ENCODE measurements at places on chromosomes 13 and 19. TPM values are rescaled to one million over a fixed set of nuclear protein-coding genes. Genes with fewer than 3 reads are reported as not detected.
A peak's percentile ranks its signal among the peaks of the same experiment; 100 is the strongest.

GRCh38 chr19:55407800-55408532 lies 378 bp upstream of the UBE2S start:
- peaks cover 4% of the 10 kb centered on the region for H3K27me3 ChIP-seq
- H3K4me1 ChIP-seq = peaks cover 23% of the 10 kb centered on the region
- H3K36me3 ChIP-seq = peaks cover 17% of the 10 kb centered on the region
- peak overlapping the region; percentile 98 for H3K27ac ChIP-seq
- peak; percentile 99 for DNase-seq

DNA sequence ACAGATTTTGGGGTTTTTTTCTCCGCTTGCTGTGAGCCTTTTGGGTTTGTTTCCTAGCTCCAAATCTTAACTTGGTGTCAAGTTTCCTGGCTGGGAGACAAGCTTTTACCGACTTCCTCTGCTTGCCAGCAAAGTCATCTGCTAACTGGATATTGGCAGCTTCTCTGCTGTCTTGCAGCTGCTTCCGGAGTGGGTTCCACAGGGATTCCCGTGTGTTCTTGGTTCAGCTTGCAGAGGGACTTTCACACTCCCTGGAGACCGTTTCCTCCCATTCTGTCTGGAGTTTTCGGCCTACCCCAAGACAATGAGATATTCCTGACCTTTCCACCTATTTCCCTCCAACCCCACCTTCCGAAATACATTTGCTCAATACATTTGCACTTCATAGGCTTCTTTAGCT lies 2.2 kb upstream of the COLGALT1 start:
- peaks cover 22% of the 10 kb centered on the region for H3K4me1 ChIP-seq
- no peaks in the 10 kb centered on the region for H3K36me3 ChIP-seq
- H3K27ac ChIP-seq = peak overlapping the region; percentile 88

- H3K27ac ChIP-seq = no peak overlapping the region
- H3K36me3 ChIP-seq = no peaks in the 10 kb centered on the region
- H3K27me3 ChIP-seq = no peaks in the 10 kb centered on the region
- no peaks in the 10 kb centered on the region for H3K4me1 ChIP-seq
- DNase-seq = no peak
Measured at GRCh38 chr19:56670961-56671612, 470 bp downstream of the ZNF835 start.

DNA sequence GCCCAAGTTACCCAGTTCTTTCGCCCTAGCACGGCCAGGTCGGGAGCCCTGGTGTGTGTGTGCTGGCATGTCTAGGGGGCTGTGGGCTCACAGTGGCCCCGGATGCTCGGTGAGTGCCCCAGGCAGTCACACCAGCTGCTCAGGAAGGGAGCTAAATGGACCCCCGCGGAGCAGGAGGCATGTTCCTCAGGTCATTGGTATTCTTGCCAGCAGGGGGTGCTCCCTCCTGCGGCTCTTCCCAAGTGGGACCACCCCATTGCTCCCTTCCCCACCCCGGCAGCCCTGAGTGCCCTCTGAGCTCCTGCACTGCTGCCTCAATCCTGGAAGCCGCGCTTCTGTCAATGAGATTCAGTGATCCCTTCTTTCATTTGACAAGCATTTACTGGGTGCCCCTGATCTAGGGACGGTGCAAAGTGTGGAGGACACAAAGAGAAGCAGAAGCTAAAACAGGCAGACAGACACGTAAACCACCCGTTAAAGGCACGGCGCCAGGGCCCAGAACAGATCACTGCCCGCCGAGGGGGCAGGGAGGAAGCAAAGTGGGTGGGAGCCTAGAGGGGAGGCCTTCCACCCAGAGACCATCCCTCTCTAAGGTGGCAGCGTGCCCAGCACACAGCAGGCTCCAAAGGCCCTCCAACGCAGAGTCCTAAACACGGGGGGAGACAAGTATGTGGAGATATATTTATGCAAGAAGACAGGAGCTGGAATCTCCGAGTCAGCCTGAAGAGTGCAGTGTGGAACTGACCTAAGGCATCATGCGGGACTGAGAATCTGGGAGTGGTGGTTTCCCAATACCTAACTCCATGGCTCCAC lies 5.2 kb upstream of the ADPRHL1 start:
- H3K27me3 ChIP-seq = no peaks in the 10 kb centered on the region
- no peak overlapping the region for H3K4me3 ChIP-seq
- H3K27ac ChIP-seq = no peak overlapping the region
- H3K4me1 ChIP-seq = peaks cover 9% of the 10 kb centered on the region
- H3K36me3 ChIP-seq = peaks cover 39% of the 10 kb centered on the region

- peaks cover 3% of the 10 kb centered on the region for H3K27me3 ChIP-seq
- DNase-seq = no peak
- no peak overlapping the region for H3K27ac ChIP-seq
- no peaks in the 10 kb centered on the region for H3K36me3 ChIP-seq
- H3K4me1 ChIP-seq = no peaks in the 10 kb centered on the region
Measured at GRCh38 chr19:400976-401865, 7.7 kb downstream of the C2CD4C start.

DNA sequence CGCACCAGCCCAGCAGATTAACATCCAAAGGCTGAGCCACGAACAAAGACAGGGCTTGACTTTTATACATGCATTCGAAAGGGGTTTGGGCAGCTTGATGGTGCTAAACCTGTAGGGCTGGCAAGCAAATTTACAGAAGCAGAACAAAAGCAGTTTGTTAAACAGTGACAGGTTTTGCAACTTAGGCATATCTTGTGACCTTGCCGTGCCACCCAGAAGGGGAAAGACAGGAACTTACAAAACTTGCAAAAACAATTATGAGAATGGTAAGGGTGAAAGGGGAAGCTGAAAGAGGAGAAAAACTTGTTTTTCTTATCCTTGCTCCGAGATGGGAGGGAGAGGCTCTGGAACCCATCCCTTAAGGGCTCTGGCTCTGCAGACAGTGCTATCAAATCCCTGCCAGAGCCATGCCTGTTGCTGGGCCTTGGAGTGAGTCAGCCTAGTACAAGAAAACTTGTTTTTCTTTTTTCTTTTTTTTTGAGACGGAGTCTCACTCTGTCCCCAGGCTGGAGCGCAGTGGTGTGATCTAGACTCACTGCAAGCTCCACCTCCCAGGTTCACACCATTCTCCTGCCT lies 1325.2 kb upstream of the PRR20A start:
- no peak overlapping the region for H3K4me3 ChIP-seq
- no peak overlapping the region for H3K27ac ChIP-seq
- H3K36me3 ChIP-seq = no peaks in the 10 kb centered on the region
- no peaks in the 10 kb centered on the region for H3K4me1 ChIP-seq

DNA sequence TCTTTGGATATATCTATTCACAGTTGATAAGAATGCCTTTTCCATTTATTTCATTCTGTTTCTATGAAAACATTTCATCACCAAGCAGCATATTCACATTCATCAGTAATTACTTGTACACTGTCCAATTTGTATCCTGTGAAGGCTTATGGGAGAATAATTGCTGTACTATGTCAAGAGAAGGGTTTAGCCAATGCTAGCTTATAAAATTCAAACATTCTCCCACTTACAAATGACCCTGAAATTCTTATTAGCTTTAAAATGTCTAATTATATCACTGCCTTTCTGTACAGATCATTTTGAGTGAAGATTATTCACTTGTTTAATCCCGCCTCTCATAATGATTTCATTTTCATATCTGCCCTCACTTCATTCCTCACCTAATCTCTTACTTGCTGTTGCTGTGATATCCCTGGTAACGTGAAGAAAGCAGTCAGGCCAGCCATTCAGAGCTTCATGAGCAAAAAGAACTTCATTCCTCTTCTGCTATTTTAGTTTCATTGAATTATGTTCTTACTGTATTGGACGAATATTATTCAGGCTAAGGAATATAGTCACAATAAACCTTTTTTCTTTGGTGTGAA lies 778.7 kb downstream of the OLFM4 start:
- no peaks in the 10 kb centered on the region for H3K36me3 ChIP-seq
- no peak for DNase-seq
- H3K4me1 ChIP-seq = no peaks in the 10 kb centered on the region

DNA sequence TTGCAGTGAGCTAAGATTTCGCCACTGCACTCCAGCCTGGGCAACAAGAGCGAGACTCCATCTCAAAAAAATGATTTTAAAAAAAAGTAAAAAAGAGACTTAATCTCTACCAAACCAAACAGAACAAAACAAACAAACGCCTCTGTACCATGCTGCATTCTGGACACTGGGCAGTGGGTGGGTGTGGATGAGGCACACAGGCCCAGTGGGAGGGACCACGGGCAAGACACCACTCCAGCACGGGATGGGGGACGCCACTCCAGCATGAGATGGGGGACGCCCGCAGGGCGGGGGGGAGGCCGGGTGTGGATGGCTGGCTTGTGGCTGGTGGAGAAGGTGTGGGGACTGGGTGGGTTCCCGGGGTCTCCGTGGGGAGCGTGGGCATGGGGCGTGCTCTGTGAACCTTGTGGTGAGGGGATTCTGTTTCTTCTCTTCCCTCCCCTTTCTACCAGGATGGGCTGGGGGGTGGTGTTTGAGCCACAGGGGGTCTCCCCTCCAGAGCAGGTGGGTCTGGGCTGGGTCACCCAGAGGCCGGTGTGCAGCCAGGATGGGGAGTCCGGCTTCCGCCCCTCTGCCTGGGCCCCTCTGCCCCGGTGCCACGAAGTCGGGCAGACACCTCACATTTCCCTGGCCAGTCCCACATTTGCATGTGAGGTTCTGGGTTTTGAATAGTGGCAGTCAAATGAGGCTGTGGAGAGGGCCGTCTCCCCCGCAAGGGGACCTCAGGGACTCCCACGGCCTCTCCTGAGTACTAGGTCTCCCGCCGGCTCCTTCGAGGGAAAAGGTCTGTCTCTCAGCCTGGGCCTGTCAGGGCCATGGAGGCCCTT lies 23.9 kb upstream of the MATK start:
- no peak overlapping the region for H3K27ac ChIP-seq
- DNase-seq = no peak

DNA sequence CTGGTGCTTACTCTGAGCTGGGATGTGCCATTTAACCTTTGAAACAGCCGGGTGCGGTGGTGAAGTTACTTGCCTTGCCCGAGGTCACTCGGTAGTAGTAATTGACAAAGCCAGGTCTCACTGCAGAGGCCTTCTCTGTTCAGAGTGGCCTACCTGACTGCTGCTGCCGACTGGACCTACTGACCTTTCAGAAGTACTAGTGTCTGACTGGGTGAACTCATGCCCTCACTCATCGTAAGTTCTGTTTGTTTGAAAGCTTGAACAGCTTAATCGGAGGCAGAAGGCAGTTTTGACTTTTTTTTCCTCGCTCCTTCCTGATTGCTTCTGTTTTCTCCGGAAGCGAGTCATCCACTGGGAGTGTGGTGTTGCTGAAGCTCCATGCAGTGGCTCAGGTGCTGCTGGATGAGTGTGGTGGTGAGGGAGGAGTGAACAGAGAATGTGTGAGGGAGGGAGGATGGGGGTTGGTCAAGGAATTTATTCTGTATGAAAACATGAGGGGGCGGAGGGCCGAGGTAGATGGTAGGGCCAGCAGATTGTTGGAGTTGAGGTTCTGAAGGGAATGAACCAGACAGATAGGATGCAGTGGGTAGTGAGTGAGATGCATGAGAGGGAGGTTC lies 2.7 kb downstream of the SPINT2 start:
- H3K27ac ChIP-seq = peak overlapping the region; percentile 70
- H3K27me3 ChIP-seq = no peaks in the 10 kb centered on the region
- H3K36me3 ChIP-seq = no peaks in the 10 kb centered on the region
- DNase-seq = no peak
- H3K4me1 ChIP-seq = peaks cover 62% of the 10 kb centered on the region
- H3K4me3 ChIP-seq = no peak overlapping the region

DNA sequence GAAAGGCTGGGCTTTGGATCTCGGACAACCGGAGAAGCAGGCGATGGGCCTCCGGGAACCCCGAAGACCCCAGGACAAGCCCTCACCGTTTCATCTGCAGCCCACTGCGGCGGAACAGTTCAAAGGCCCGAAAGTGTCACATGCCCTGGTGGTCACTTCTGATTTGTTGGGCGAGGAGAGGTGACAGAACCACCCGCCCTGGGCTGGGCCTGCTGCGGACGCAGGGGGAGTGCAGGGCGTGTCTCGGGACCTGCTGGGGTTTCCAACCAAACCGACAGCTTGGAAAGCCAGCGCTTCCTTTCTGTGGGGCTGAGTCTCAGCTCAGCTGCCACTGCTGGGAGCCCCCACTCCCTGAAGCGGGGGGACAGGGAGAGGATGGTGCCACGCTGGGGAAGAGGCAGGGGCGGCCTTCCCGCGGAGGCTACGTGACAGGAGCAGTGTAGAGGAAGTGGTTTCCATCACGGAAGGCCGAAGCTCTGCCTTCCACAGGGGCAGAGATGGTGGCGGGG lies 22.8 kb upstream of the ZBTB7A start:
- peaks cover 6% of the 10 kb centered on the region for H3K4me1 ChIP-seq
- H3K36me3 ChIP-seq = peaks cover 7% of the 10 kb centered on the region
- H3K27me3 ChIP-seq = no peaks in the 10 kb centered on the region
- no peak overlapping the region for H3K27ac ChIP-seq

DNA sequence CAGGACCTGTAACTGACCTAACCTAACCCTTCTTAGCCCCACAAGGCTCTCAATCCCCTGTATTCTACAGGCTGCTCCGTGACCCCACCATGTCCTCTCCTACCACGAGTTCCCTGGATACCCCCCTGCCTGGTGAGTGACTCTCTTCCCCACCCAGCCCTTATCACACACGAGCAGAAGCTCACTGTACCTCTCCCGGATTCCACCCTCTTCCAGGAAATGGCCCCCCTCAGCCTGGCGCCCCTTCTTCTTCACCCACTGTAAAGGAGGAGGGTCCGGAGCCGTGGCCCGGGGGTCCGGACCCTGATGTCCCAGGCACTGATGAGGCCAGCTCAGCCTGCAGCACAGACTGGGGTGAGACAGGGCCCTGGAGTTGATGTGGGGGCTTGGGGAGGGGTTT lies 1.3 kb downstream of the NR1H2 start:
- DNase-seq = no peak
- peaks cover 7% of the 10 kb centered on the region for H3K4me1 ChIP-seq
- H3K36me3 ChIP-seq = peaks cover 28% of the 10 kb centered on the region
- no peaks in the 10 kb centered on the region for H3K27me3 ChIP-seq
- peak overlapping the region; percentile 38 for H3K27ac ChIP-seq

DNA sequence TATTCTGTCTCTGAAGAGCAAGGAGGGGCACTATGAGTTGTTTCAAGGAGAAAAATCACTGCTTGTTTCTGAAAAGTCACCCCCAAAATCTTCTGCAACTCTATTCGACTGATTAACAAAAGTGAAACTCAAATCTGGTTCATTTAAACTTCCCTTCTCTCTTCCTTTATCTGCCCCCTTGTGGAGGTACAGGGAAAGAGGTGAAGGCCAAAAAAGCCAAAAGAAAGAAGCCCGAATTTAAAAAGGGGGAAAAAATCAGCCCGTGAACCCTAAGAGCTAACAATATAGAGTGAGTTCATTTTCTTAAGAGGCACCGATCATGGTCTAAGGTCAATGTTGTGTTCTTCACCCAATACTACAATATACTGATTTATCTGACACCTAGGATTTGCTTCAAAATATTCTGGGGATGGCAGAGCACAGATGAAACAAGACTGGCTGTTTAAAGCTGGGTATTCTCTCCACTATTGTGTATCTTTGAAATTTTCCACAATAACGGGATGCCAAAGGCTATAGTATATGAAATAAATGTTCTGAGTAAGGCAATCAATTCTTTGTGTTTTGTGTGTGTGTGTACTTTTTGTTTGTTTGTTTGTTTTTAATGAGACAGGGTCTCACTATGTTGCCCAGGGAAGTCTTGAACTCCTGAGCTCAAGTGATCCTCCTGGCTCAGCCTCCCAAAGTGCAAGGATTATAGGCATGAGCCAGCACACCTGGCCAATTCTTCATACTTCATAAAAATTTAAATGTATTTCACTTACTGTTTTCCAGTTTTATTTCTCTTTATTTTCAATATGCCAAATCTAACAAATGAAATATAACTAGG lies 55.0 kb upstream of the EEF1AKMT1 start:
- no peak for DNase-seq
- H3K4me3 ChIP-seq = peak overlapping the region; percentile 55
- no peaks in the 10 kb centered on the region for H3K27me3 ChIP-seq
- H3K4me1 ChIP-seq = peaks cover 20% of the 10 kb centered on the region

Gene PINLYP
- 0.91 TPM for total RNA-seq

Gene CGB7
- total RNA-seq = 0.16 TPM

Gene ACP7
- not detected for total RNA-seq

Gene CYP4F22
- total RNA-seq = not detected

Gene SELENOV
- not detected for total RNA-seq

Gene KCNJ14
- total RNA-seq = 1.6 TPM

Gene KIR2DL4
- total RNA-seq = not detected

Gene KLK13
- total RNA-seq = not detected

All from osteocyte (in vitro differentiated cells).